Muscle of leg (tissue), 16 donors: ENCODE measurements at places on chromosomes 6 and 20. TPM values are rescaled to one million over a fixed set of nuclear protein-coding genes. Genes with fewer than 3 reads are reported as not detected.

DNA sequence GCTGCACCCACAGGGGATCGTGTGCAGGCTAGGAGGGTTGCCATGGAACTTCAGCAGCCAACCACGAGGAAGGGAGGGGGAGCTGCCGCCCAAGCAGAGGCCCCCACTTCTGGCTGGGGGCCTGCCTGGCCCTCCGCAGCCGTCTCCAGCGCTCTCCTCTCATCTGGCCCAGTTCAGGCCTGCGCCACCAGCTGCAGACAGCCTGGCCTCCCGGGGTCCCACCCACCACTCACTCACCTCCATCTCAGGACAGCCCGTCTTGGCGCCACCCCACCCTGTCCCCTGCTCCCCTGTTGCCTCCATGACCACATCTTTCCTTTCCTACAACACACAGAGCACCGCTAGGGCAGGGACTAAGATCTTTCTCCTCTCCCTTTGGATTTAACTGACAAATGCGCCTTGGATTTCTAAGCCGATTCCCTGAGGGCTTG lies 98.7 kb downstream of the ANKRD60 start:
- DNase-seq, result peak; percentile 64

DNA sequence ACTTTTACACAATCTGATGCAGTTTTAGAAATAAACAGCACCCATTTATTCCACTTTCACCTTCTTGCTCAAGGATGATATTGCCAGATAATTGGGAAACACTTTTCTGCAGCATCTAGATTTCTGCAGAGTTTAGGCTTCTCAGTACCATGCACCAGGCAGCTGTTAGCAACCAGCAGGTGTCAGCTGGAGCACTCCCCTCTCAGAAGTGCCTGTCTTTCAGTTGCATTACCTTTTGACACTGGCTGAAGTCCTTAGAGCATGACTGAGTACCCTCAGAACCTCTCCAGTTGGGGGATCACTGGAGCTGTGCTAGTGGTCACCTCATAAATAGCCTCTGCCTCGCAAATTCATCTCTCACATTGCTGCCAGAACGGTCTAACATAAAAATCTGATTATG lies 91.2 kb downstream of the DNAH8 start:
- DNase-seq, result peak; percentile 27

GRCh38 chr6:90103056-90103800 lies 193.4 kb downstream of the BACH2 start:
- no peak for DNase-seq

The ELOVL4 gene
- 1.8 TPM for polyA plus RNA-seq

DNA sequence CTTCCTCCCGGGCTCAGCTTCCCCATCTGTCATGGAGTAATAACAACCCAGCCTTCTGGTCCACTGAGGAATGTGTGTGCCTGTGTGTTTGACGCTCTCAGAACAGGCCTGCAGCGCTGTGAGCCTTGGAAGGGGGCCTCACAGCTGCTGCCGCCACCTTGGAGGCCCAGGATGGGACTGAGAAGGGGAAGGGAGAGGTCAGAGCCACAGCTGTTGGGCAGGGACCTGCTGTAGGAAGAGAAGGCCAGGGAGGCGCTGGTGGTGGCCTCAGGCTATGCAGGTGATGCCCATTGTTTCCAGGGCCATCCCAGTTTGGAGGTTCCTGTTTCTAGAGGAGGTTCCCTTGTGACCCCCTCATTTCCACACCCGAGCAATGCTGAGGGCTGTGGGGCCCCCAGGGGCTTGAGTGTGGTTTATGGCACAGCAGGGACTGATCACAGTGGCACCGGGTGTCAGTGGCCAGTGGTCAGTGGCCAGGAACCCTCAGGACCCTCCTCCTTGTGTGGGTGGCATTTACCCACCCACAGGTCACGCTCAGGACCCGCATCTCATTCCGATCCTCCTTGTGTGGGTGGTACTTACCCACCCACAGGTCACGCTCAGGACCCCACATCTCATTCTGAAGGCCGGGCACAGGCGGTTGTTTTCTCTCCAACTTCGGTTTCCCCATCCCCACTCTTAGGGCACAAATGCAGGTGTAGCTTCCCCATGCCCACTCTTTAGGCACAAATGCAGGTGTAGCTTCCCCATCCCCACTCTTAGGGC lies 14.0 kb downstream of the TPD52L2 start:
- peak; percentile 65 for DNase-seq

DNA sequence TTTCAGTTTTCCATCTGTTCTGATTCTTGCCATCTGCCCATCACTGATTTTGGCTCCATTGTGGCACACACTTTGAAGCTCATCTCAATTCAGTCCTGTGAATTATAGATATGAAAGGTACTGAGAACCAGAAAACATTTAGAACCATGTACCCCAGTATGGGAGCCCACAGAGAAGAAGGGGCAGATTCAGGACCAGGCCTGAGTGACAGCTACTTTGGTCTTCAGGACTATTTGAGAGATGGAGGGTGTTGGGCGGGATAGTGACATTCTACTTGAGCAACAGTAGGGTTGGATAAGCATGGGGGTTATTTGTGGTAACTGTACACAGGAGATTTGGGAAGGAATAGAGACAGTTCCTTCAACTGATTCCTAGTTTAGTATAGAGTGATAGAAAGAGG lies 259.2 kb upstream of the MANEA start:
- no peak for DNase-seq

GRCh38 chr6:154510144-154510905 lies at the start of gene CNKSR3:
TSS of gene CNKSR3 (minus strand) at chr6:154510685. CDS start at chr6:154510114, 571 bp downstream.
- peak; percentile 99 for DNase-seq

- no peak for DNase-seq
These were observed 45.3 kb upstream of the SMIM8 start for GRCh38 chr6:87277123-87277522.

The TAPBP gene
- polyA plus RNA-seq, result 27.9 TPM

GRCh38 chr6:28254121-28254519 lies 2.1 kb upstream of the ZKSCAN4 start:
- no peak for DNase-seq

The NELFCD gene
- 62.2 TPM for polyA plus RNA-seq

DNA sequence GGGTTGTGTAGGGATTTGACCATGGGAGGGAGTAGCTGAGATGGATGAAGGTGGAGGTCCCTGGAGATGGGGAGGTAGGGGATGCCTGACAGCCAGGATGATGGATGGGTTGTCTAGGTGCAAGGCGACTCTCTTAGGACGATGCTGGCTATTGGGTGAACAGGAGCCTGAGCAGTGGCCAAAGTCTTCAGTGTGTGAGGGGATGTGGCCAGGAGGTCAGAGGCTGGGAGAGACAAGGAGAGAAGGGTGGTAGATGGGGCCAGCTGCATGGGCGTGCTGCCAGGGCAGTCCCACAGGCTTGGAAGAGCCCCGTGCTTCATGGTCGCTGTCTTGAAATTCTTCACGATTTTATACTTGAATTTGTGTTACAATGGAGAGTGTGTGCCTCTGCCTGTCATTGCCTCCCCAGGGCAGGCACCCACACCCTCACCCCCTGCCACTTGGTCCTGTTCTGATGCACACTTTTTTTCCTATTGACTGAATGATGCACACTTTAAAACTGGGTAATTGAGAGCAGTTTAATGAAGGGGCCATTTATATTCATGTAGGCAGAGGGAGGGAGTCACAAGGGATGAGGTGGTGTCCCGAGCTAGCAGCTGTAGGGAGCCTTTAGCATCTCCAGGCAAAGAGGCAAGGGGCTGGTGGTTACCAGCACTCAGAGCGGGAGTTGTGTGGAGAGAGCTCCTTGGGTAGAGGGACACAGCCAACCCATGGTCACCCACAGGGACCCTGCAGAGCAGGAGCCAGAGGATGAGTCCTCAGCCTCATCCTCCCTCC lies 120.7 kb downstream of the DHX35 start:
- peak; percentile 12 for DNase-seq

DNA sequence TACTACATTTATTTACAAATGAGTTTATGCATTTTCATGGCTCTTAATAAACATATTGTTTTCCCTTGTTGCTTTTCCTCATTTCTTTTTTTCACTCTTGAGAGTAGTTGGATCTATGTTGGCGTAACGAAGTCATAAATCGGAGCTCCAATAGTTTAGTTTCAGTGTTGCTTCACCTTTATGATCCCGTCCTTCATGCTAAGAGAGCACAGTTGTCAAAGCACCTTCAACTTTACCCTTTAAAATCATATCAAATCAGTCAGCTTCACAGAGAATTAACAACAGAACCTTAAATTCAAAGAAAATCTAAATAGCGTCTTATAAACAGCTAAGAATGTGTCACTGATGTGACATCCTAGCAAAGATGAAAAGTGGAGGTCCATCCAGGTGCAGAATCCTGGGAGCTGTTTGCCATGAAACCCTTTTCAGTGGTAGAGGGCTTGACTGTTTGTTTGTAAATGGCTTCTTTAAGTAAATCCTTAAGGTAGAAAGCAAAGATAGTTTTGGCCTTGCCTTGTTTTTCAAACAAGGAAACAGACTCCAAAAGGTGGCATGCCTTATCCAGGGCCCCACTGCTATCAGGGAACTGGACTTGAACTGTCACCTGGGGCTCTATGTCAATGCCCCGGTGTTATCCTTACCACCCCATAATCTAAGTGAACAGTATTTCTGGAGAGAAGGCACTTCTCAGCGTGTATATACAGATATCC lies 148.4 kb downstream of the AKAP7 start:
- DNase-seq, result no peak
